ENCODE measurements at places on chromosomes 3 and 15. TPM values are rescaled to one million over a fixed set of nuclear protein-coding genes. Genes with fewer than 3 reads are reported as not detected.

GRCh38 chr3:183533412-183534132 lies 21.9 kb downstream of the KLHL6 start:
- DNase-seq = no peak

DNA sequence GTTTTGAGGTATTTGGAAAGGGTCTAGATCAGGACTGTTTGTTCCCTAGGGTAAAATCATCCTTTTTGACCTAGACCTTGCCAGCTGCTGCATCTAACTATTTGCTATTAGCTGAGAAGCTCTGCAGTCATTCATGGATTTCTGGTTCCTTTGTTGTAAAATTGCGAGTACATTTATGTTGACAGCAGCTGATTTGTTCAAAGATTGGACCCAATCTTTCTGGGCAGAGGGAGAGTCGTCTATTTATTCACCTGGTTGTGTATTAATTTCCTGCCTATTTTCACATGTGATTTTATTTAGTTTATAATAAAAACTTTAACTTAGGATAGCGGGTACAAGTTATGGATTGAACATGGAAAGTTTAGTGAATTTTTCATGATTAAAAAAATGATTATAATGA lies 236.3 kb downstream of the CNTN4 start:
- no peak for DNase-seq

DNA sequence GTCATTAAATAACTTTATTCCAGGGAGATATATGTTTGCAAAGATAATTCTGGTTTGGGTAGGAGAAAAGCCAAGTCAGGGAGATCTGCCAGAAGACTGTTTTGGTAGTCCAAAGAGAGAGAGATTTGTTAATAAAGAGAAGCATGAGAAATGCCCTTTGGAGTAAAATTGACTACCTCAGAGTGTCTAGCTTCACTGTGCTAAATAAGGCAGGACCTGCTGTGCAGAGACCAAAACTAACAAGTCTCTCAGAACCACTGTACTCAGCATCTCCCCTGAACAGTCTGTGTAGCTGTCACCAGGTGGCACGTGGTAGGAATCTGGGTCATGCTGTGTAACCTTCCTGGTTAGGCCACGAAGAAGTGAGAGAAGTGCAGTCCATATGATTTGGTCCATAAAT lies 31.6 kb upstream of the SLC35G2 start:
- peak; percentile 39 for DNase-seq

DNA sequence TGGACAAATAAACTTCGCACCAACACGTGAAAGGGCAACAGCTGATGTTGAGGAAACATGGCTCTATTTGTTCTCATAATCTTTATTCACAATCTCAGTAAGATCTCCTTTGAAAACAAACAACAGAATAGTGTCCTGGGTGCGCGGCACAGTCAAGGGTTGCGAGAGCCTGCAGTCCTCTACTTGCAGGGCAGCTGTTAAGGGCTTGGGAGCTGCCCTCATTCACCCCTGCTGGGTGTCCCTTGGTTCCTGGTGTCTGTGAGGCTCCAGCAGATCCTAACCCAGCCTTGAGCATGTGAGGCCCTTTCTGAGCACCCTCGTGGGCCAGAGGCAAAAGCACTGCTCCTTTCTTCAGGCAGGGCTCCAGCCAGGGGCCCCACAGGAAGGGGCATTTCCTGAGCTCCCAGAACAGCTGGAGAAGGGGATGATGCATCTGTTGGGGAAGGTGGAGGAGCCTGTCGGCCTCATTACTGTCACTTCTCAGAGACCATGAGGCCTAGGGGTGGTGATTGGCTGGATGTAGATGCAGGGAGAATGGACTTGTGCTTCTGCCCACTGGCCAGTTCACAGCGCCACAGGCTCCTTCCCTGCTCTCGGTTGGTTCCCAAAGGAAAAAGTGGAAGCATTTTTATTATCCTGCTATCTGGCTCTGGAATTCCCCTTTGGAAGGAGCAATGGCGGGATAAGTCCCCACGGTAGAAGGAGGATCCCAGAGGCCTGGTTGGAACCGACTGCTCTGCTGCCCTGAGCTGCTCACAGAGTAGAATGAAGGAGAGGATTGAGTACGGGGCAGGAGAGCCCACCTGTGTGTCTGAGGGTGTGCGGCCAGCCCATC lies 51.9 kb upstream of the KLF13 start:
- DNase-seq = peak; percentile 57

DNA sequence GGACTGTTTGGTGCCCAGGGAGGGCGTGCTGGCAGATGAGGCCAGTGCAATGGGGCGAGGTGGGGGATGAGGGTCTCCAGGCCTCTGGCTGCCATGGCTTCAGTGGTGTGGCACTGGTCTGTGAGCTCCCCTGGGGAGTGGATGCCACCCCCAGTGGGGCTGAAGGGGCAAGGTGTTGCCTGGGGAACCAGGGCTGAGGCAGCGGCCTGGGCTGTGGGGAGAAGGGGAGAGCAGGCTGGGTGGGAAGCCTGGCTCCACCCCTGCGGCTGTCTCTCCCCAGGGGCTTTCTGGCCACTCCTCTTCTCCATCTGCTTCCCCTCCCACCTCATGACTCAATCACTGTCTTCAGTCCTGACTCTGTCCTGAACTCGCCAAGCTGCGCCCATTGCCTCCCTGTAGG lies 88.4 kb upstream of the TLE3 start:
- DNase-seq = no peak

GRCh38 chr15:74320352-74321247 lies 46.8 kb downstream of the CYP11A1 start:
- peak; percentile 68 for DNase-seq

DNA sequence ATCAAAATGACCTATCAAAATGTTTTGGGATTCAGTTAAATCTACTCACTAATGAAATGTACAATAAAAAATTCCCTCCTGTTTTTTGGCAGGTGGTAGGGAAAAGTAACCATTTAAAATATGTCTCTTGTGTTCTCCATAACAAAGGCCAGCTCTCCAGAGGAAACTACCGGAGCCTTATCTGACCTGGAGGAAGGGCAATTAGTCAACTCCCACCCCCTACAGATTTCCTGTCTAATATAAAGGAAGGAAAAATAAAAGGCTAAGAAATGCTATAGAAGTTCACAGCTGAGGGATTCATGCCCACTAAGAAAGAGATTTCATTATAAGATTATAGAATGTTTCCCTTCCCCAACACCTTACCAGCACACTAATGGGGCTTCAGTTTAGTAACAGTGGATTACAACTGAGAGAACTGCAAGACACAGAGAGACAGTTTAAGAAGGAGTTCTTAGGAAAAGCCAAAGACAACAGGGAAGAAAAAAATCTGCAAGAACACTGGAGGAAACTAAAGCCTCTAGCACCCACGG lies 376.5 kb upstream of the KCNMB2 start:
- no peak for DNase-seq

DNA sequence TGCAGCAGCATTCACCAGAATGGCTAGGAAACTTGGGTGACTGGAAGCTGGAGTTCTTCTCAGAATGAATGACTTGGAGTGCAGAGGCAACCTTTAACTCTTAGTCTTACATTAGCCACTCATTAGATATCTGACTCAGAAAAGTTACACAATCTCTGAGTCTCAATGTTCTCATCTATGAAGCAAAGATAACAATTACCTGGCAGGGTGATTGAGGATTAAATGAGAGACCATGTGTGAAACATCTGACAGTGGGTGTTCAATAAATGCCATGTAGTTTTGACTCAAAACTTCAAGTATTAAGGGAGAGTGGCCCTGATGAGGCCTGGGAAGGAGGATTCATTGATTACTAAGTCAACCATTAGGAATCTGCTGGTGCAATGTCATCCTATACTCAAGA lies 48.3 kb downstream of the MRPL3 start:
- DNase-seq = peak; percentile 6

- no peak for DNase-seq
Observed at GRCh38 chr15:68781766-68782588, 38.7 kb downstream of the ANP32A start.

DNA sequence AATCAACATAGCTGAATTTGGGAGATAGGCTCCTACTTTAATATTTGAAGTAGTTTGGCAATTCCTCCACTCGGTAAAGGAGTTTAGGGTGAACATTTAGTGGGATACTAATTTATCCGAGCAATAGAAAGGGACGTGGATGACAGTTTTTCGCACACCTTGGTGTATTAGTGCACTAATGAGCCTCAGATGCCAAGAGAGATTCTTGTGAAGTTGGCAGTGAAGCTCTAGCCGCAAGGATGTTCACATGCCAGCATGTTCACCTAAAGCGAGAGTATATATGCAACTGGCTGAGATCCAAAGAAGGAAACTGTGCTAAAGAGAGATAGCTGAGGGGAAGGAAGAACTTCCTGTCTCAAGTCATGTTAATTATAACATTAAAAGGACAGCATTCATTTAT lies 58.5 kb downstream of the TGFBR2 start:
- peak; percentile 36 for DNase-seq

DNA sequence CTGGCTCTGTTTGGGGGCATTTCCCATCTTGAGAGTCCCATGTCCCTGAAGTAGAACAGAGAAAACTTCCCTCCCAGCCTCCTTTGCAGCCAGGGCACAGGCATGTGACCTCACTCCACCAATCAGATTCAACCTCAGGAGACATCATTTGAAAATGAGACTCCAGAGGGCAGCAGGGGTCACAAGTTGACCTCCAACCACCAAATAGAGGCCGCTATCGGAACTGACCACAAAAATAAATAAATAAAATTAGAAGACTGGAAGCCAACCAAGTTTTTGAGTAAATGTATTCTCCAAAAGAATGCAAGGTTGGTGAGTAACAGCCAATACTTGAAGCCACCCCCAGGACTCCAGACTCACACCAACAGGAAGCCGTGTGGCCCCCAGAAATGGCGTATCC lies 106.5 kb downstream of the CHSY1 start:
- DNase-seq = no peak

GRCh38 chr3:47010111-47010712 lies 30.7 kb downstream of the NBEAL2 start:
- no peak for DNase-seq

DNA sequence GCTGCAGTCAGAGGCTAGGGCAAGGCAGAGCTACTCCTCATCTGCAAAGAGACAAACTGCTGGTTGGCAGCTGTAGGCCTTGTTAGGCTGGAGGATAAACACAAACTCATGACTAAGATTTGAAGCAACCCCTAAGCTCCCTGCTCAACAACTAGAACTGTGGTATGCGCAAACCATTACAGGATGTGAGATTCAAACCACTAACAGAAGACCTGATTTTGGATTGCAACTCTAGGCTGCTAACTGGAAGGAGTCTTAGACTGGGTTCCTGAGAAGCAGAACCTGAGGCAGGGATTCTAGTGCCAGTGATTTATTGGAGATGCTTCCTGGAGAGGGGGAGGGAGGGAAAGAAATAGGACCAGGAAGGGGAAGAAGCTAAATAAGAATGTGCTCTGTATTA lies 22.5 kb downstream of the CCR4 start:
- no peak for DNase-seq

- peak; percentile 42 for DNase-seq
Observed at GRCh38 chr3:64739971-64740631, 52.3 kb upstream of the ADAMTS9 start.

GRCh38 chr15:45182996-45183395 lies 4.8 kb downstream of the SHF start:
- DNase-seq = no peak

DNA sequence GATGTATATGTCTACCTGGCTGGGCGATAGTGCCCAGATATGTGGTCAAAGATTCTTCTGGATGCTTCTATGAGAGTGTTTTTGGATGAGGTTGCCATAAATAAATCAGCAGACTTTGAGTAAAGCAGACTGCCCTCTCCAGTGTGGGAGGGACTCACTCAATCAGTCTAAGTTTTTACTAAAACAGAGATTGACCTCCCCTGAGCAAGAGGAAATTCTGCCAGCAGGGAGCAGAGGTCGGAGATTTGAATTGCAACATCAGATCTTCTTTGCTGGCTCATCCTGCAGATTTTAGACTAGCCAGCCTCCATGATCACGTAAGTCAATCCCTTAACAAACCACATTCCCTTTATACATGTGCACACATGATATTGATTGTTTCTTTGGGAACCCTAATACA lies 300.9 kb downstream of the MCTP2 start:
- no peak for DNase-seq

- no peak for DNase-seq
Observed at GRCh38 chr3:146164071-146164470, 3.1 kb upstream of the PLOD2 start.

- DNase-seq = no peak
Observed at GRCh38 chr3:9669720-9670432, 20.6 kb downstream of the MTMR14 start.

DNA sequence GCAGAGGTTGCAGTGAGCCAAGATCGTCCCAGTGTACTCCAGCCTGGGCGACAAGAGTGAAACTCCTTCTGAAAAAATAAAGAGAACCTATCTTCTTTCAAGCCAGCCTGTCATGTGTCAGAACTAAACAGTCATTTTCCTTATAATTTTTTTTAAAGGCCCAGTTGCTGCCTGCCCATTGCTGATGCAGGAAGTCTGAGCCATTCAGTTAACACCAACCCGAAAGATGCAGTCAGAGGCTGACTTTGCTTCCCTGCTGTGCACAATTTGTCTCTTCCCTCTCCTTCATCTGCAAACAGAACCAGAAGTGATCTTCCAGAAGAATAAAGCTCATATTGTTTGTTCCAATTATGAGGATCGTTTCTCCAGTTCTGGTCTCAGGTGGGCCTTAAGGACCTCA lies 220.6 kb downstream of the SLCO3A1 start:
- no peak for DNase-seq

GRCh38 chr15:65184305-65184867 lies 756 bp downstream of the CLPX start:
- DNase-seq = peak; percentile 68

LRRC2 gene
- total RNA-seq = 0.12 TPM

DCUN1D1 gene
- total RNA-seq = 36.8 TPM

MYRIP gene
- total RNA-seq = not detected

EPHB3 gene
- total RNA-seq = 5.5 TPM

SOX14 gene
- not detected for total RNA-seq

ATXN7 gene
- 5.4 TPM for total RNA-seq

GATM gene
- total RNA-seq = 0.68 TPM

RPS27L gene
- 241 TPM for total RNA-seq

PLA1A gene
- 0.20 TPM for total RNA-seq

IL17RD gene
- 8.8 TPM for total RNA-seq

ACTC1 gene
- not detected for total RNA-seq

RETNLB gene
- not detected for total RNA-seq

FBXL2 gene
- 9.5 TPM for total RNA-seq

SERF2 gene
- total RNA-seq = 1,842 TPM

LHFPL4 gene
- not detected for total RNA-seq

GALK2 gene
- 107 TPM for total RNA-seq

Measured in RPMI7951 (cell line).